ENCODE measurements at places on chromosomes 7 and 10.

GRCh38 chr7:4437916-4438315 lies 244.2 kb upstream of the FOXK1 start:
- DNase-seq: no peak

GRCh38 chr7:155228459-155228845 lies 69.2 kb upstream of the INSIG1 start:
- no peak for DNase-seq

- DNase-seq: no peak
These were observed 5.3 kb upstream of the REPIN1 start for GRCh38 chr7:150363370-150363769.

GRCh38 chr7:41507686-41508268 lies 195.1 kb downstream of the INHBA start:
- no peak for DNase-seq

DNA sequence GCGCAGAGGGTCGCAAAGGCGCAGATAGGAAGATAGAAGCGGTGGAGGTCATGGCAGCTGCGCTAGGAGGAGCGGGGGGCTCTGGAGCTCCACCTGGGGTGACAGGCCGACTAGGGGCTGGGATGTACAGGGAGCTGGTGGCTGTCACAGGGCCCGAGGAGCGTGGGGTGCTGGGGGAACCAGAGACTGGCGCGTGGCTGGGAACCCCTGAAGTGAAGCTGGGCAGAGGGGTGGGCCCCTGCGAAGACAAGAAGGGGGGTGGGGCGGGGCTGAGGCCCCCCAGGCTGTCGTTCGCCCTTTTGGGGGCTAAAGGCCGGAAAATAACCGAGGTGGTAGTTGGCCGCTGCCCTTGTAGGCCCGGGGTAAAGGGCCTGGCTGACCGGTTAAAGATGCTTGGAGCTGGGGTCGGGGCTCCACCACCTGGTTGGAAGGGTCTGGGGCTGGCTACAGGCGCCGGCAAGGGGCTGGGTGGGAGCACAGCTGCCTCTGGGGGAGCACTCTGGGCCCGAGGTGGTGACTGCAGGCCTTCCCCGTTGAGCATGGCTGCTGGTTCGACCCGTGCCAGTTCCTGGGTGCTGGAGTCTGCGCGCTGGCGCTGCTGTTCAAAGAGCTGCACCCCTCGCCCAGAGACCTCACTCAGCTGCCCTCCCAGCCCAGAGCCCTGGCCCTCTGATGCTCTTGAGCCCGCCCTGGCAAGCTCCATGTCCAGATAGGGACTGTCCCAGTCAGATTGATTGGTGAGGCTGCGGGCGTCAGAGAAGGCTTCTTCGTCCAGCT lies 6.8 kb upstream of the MYOZ1 start:
- DNase-seq: no peak

GRCh38 chr7:94355454-94355853 lies 39.2 kb upstream of the COL1A2 start:
- peak; percentile 31 for DNase-seq

- no peak for DNase-seq
These were observed 216.6 kb upstream of the SH2B2 start for GRCh38 chr7:102069931-102070629.

GRCh38 chr10:114611617-114612016 lies 46.5 kb downstream of the ABLIM1 start:
- DNase-seq: no peak

DNA sequence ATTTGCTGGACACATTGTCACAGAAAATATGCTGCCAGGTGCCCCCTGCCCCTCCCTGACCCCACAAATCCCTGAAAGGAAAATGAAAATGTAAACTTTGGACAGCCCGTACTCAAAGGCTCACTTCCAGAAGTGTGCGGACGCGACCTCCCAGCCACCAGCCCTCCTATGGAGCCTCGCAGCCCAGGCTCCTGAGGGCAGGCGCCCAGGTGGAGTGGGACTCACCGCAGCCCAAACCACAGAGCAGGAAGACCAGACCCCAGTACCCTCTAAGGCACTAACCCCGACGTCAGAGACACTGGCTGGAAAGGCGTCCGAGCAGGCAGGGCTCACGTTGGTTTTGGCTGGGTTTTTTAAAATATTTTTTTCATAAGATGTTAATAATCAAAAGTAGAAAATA lies 57.3 kb downstream of the CSGALNACT2 start:
- no peak for DNase-seq

DNA sequence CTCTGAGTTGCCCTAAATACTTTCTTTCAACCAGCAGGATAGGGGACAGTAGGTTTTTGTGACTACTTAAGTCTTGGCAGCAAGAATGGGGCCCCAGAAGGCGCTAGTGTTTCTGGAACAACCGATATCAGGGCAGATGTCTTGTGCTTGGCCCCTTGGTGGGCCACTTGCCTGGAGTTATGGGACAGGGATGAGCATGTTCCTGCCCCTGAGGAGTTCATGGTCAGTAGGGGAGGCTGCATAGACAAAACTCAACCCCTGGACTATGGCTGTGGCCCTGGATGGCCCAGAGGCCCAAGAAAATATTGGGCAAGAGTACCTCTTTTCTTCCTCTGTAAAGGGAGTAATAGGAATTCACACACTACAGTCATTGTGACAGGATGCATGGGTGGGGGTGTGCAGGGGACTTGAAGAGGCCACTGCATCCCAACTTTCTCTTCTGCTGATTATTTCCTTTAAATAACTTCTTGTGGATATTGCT lies 57.7 kb upstream of the IGFBP3 start:
- no peak for DNase-seq

- DNase-seq: no peak
These were observed 866.3 kb downstream of the ANKRD7 start for GRCh38 chr7:119090851-119091250.

- DNase-seq: no peak
These were observed 11.2 kb downstream of the SFTPD start for GRCh38 chr10:79937701-79938151.

GRCh38 chr10:6232225-6232807 lies 29.6 kb downstream of the PFKFB3 start:
- DNase-seq: no peak

GRCh38 chr10:61559615-61560014 lies 103.1 kb upstream of the CABCOCO1 start:
- no peak for DNase-seq

- DNase-seq: peak; percentile 11
These were observed 74.5 kb downstream of the PKD1L1 start for GRCh38 chr7:47873762-47874161.

- no peak for DNase-seq
These were observed 855 bp downstream of the ATP6V1F start for GRCh38 chr7:128863433-128863989.

DNA sequence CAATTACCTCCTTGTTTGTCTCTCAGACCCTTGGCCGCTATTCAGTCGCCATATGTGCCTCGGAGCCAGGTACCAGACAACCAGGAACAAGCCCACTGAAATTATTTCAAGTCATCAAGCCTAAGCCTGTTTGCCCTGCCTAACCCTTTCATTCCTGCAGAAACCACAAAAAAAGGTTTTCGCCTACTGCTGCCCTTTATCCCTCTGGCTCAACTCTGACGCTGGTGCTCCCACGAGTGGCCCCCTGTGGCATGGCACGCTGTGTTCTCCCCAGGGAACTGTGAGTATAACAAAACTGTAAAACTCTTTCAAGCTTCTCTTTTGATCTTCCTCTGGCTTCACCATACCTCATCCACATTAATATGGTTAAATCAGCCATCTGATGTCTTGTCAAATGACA lies 215.7 kb upstream of the CDC14C start:
- DNase-seq: no peak

- DNase-seq: no peak
These were observed 23.2 kb upstream of the MKI67 start for GRCh38 chr10:128149267-128150014.

- no peak for DNase-seq
These were observed 38.5 kb downstream of the TCERG1L start for GRCh38 chr10:131272897-131273451.

DNA sequence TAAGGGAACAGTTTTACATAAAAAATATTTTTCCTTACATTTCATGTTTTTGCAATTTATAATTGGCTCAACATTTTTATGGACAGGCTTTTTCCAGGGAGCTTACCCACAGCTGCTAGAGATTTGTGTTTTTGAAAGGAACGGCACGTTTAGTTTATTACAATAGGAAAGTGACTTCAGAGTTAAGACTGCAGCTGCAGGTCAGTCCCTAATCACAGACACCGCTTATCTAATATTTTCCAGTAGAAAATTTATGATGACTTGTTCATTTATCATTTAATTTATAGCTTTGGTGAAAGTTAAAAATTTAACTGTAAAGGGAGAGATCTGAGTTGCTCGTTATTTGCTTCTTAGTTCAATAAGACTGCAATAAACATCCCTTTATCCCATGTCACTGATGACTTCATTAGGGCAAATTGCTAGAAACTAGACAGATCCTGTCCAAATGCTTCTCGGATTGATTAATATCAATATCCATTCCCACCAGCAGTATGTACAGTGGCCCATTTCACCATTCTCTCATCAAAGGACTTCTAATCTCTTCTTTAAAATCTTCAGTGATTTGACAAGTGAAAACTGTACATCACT lies 97.0 kb upstream of the ODAD2 start:
- no peak for DNase-seq

GRCh38 chr10:79079054-79079397 lies 10.3 kb downstream of the ZMIZ1 start:
- no peak for DNase-seq

DNA sequence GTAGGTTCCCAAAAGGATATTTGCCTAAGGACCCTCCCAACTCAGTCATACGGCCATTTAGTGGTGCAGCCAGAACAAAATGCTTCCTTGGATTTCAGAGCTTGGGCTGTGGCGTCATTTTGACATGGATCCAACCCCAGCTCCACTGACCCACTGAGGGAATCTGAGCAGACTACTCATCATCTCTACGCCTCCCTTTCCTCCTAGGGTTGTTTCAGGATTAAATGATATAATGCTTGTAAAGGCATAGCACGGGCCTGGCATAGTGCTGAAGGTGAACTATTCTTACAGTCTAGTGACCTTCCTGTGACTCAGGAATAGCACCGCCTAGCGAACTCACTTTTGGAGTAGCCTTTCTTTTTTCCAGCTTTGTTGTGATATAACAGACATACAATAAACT lies 70.3 kb upstream of the LOXL4 start:
- no peak for DNase-seq

DNA sequence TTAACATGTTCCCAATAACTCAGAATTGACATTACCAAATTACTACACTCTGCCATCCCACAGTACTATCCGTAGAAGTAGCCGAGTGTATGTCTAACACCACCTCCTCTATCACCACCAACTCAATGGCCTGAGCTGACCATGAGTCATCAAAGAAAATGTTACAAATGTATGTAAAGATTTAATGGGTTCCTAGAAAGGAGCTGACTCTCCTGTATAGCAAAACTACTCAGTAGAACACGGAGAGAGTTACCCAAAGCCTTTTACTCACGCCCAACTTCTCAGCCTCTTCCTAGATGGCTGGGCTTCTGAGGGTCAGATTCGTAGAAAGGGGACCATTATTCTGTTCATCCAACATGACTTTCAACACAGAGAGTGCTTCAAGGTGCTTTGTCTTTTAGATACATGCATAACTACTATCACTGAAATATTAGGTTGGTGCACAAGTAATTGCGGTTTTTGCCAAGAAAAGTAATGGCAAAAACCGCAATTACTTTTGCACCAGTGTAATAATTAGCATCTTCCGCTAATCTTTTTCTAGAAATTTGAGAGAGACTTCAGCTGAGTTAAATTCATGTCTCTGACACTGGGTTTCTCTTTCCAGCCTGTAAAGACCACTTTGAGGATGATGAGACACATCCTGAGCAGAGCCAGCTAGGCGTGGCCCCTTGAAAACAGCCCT lies 24.0 kb upstream of the NANOS1 start:
- no peak for DNase-seq

- DNase-seq: no peak
These were observed 42.4 kb downstream of the TBATA start for GRCh38 chr10:70742537-70743429.

DNA sequence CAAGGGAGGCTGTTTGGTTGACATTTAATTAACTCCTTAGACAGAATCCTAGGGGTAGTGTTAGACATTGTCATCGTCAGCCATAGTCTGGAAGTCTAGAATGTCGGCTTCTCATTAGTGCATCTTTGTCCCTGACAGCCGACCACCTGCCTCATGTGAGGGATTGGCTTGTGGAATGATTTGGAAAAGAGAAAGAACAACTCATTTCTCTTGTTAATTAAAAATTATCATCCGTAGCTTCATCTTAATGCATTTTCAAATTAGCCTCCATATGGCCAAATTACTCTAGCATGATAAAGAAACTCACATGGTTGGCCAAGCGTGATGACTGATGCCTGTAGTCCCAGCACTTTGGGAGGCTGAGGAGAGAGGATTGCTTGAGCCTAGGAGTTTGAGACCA lies 97.7 kb upstream of the PARD3 start:
- DNase-seq: no peak

DNA sequence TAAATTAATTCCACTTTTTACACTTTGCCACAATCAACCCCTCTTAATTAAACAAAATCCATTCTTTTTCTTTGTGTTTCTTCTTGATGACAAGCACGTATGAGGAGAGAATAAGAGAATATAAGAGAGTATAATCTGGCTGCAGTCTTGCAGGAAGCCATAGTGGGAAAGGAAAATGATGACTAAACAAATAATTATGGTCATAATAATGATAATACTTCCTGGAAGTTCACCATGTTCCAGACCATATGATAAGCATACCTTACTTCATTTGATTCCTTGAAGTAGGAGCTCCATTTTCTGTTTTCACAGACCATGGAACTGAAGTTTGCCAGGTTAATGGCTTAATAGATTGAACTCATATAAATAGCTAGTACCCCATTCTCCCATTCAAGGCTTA lies 237.8 kb downstream of the SEMA3D start:
- no peak for DNase-seq

DNA sequence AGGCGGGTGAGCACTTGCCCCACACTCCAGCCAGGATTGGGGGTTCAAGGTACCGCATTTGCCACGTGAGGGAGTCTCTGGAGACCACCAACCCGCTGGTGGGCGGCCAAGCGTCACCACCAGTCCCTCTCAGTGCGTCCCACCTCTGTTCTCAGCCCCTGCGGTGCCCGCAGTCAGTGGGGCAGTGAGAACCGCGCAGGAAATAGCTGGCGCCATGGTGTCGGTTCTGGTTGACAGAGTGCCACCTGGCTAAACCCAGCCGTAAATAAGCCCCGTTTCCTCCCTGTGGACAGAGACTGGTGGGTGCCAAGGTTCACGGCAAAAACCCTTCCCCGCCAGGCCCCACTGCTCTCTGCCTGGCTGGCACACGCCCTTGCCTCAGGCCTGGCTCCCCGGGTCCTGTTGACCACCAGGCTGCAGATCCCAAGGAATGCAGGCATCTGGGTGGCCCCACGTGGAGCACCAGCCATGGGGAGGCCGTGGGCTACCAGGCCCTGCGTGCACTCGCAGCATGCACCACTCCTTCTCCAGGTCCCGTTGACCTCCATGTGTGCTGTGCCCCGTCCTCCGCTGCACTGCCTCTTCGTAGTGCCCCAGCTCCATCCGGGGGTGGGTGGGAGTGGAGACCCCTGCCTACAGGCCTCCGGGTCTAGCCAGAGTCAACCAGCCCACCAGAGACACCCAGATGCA lies 140.0 kb downstream of the LHPP start:
- DNase-seq: no peak
